Thymus (tissue), 14 donors: ENCODE measurements at places on chromosomes 4 and X.

GRCh38 chr4:22551550-22551949, 35.7 kb upstream of the ADGRA3 start:
- DNase-seq: no peak

DNA sequence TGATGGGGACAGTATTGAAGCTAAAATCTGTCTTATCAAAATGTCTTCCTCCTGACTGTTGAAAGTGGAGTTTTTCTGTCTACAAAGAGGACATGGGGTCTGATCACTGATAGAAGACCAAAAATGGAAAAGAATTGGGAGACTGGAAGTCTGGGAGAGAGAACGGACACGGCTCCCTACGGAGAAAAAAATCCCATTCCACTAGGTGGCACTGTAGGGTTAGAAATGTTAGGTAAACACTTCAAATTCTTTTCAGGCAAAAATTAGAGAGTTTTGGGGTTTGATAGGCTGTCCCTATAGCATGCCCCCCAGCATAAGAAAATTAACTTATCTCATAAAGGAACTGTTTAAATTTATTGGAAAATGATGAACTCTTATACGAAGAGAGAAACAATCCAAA, 200.5 kb downstream of the FAM133A start:
- DNase-seq: peak; percentile 23

DNA sequence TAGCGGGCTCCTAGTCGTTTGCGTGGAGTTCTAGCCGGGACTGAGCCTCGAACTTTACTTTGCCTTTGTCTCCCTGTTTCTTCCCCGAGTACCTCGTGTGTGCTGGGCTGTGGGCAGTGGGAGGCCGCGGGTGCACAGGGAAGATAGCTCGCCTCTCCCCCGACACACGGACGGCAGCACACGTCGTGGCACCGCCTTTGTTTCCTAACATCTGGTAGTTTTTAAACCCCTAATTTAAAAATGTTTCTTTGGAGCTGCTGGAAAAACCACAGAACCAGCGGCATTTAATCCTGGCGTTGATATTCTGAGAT, 866 bp downstream of the RBM46 start:
- no peak for DNase-seq

- no peak for DNase-seq
Observed at GRCh38 chrX:55143621-55144020, 54.8 kb downstream of the PAGE2 start.

DNA sequence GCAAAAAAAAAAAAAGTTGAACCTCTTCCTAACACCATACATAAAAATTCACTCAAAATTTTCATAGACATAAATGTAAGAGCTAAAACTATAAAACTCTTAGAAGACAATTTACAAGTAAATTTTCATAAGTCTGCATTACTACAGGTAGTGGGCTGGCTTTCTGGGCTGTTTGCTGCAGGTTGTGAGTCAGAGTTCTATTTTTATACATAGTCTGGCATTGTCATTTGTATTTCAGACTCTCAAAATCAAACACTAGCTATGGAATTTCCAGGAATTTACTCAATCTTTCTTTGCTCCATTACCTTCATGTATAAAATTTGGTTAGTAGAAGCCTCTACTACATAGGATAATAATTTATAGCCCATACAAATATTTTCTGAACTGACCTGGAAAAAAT, 227.2 kb downstream of the COX18 start:
- no peak for DNase-seq

GRCh38 chr4:52619591-52619931, 39.5 kb downstream of the USP46 start:
- DNase-seq: no peak

DNA sequence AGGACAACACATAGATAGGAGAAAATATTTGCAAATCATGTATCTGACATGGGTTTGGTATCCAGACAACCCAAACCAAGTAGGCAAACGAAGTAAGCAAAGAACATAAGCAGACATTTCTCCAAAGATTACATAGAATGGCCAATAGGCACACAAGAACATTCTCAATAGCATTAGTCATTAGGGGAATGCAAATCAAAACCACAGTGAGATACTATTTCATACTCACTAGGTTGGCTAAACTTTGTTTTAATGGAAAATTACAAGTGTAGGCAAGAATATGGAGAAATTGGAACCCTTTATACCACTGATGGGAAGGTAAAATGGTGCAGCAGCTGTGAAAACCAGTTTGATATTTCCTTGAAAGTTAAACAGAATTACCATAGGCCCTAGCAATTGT, 74.7 kb downstream of the CHRNA9 start:
- DNase-seq: no peak

GRCh38 chrX:110204986-110205385, 112.9 kb downstream of the AMMECR1 start:
- DNase-seq: no peak

DNA sequence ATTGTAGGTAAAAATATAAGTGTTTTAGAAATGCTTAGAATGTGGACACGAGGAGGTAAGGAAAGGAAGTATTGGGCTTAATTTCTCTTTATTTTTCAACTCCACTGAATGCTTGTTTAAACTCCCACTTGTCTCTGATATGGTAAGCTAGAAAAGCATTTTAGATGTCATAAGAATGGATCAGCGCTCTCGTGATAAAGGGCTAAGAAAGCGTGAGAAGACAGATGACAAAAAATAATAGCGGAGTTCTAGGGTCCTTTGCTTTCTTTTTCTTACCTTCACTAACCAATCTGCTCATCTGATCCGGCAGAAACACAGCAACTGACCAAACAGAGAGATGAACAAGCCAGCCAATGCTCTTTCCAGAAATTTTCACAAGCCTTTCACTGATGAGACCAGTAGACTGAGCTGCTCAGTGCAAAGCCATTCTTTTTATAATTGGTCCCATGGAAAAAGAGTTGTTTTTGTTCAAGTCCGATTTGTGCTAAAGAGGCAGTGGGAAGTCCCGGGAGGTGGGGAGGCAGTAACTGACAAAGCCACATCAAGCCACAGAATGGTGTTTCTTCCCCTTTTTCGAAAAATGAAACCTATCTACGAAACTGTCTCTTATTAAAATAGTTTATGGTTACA, at the start of gene TASL:
TASL (minus strand) TSS at position 405 of the 630 bp plus-strand sequence. CDS start 17,411 bp downstream, outside the sequence.
- DNase-seq: no peak

GRCh38 chrX:44975666-44976263, 102.8 kb downstream of the KDM6A start:
- DNase-seq: no peak

DNA sequence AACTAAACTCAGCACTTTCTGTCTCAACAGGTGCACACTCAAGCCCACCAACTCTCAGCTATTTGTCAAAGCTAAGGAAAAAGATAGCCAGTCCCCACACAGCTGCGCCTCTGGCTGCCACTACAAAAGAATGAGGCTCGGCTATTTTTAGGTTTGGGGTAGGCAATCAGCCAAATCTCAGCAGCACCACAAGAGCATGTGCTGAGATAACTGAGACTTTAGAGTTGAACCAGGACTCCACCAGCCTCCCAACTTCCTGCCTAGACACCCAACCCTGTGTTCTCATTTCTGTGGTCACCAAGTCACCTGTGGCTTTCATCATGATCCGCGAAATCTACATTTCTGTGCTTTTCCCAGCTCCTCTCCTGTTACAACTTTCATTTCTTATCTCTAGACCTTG, 28.0 kb downstream of the DMD start:
- no peak for DNase-seq

GRCh38 chr4:7559741-7560395, 125.1 kb upstream of the PSAPL1 start:
- DNase-seq: no peak

GRCh38 chr4:169185133-169185956, 85.4 kb downstream of the SH3RF1 start:
- no peak for DNase-seq
